Suppressor macrophage treated with lipopolysaccharide for 4 hours (primary cell): ENCODE measurements at places on chromosomes 7 and 10.

- DNase-seq = no peak
These were observed 36.2 kb downstream of the ZCCHC24 start for GRCh38 chr10:79409038-79409725.

- DNase-seq = no peak
These were observed 14.1 kb upstream of the MYPN start for GRCh38 chr10:68095153-68095552.

- no peak for DNase-seq
These were observed 62.7 kb downstream of the LGI1 start for GRCh38 chr10:93820434-93820833.

- DNase-seq = no peak
These were observed 99.8 kb upstream of the KIF5B start for GRCh38 chr10:32156031-32156495.

DNA sequence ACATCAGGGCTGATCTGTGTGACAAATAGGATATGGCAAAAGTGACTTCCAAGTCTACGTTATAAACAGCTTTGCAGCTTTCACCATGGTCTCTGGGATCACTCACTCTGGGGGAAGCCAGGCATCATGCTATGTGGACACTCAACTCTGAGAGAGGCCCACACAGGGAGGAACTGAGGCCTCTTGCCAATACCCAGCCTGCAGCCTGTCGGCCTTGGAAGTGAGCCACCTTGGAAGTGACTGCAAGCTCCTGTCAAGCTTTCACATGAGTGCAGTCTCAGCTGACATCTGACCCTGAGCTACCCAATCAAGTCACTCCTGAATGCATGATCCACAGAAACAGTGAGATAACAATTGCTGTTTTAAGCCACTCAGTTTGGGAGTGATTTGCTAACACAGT is 56.5 kb downstream of the MMRN2 start:
- no peak for DNase-seq

- DNase-seq = no peak
These were observed 403.5 kb upstream of the ANKRD30A start for GRCh38 chr10:36721871-36722270.
